T-cell (primary cell): ENCODE measurements at places on chromosomes 11 and 22. TPM values are rescaled to one million over a fixed set of nuclear protein-coding genes. Genes with fewer than 3 reads are reported as not detected.

DNA sequence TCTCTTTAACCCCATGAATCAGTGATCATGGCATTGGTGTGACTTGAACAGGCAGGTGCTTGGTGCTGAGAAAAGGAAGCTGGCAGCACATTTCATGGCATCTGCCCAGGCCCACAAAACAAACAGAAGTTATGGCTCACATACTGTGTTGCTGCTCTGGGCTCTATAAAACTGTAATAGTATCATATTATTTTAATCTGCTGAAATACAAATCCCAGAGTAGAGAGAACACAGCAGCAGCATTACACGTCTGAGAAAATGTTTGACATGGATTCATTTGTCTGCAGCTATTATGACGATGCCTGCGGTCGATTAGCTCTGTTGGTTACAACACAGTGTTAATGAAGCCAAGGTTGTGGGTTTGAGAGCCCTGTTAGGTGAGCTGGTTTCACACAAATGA lies 80.8 kb downstream of the ALX4 start:
- H3K4me3 ChIP-seq = no peak overlapping the region
- H3K27me3 ChIP-seq = no peaks in the 10 kb centered on the region
- H3K4me1 ChIP-seq = no peaks in the 10 kb centered on the region
- no peak for DNase-seq

DNA sequence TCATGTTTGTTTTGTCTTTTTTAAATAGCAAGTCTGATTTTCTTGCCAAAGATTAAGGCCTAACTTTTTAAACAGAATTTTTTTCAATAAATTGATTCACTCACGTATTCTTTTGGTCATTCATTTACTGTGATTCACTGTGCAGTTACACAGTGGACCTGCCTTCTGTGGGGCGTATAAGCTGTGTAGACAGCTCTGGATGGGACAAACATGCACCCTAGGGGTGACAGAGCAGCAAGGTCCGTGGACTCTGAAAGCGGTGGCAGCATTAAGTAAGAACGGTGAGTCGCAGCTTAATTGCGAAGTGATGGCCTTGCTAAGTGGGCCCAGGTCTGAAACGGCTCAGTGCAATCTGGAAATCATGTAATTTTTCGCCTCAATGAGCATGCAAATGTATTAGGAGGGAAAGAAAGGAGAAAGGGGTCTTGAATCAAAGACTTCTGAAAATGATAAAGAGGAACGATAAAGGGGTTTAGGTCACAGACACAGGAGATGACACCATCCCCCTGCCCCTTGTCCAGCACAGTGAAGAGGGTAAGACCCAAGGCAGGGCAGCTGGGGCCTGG lies 113.1 kb downstream of the SPATA19 start:
- H3K27me3 ChIP-seq = no peaks in the 10 kb centered on the region
- DNase-seq = no peak
- no peak overlapping the region for H3K4me3 ChIP-seq

- H3K4me3 ChIP-seq = no peak overlapping the region
- H3K4me1 ChIP-seq = peaks cover 100% of the 10 kb centered on the region
- H3K27ac ChIP-seq = peak overlapping the region; percentile 98
- H3K27me3 ChIP-seq = no peaks in the 10 kb centered on the region
- no peaks in the 10 kb centered on the region for H3K36me3 ChIP-seq
These were observed 30.9 kb downstream of the PTPRJ start for GRCh38 chr11:48011102-48011797.

DNA sequence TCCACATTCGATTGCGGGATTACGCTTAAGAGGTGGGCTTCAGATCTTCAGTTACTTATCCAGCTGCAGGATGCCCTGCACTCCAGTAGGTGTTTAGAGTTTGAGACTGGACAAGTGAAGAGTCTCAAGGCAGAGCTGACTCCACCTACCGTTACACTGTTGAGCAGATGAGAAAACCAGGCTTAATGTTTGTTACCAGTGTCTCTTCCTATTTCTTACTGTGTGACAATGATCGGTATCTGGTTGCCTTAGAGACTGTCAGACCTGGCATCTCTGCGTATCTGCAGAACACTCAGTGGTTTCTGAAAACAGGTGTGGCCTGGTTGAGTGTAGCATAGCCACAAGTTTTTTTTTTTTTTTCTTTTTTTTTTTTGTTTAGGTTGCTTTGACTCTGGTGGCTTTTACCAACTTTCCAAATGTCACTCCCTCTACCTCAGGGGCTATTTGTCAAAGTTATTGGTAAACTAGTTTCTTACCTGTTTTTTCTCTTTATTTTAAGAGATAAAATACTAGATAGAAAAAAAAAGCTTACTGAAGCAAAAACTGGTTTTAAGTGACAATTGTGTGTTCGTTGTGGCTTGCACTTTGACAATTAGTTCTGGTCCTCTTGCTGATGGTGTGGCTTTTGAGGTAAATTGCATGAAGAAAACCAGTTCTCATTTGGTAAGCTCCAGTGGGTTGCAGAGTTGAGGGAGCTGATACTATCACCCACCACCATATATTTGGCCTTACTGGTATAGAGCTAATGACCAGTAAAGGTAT lies 284.8 kb downstream of the ETS1 start:
- peak overlapping the region; percentile 99 for H3K27ac ChIP-seq
- H3K4me3 ChIP-seq = peak overlapping the region; percentile 60
- DNase-seq = peak; percentile 83

DNA sequence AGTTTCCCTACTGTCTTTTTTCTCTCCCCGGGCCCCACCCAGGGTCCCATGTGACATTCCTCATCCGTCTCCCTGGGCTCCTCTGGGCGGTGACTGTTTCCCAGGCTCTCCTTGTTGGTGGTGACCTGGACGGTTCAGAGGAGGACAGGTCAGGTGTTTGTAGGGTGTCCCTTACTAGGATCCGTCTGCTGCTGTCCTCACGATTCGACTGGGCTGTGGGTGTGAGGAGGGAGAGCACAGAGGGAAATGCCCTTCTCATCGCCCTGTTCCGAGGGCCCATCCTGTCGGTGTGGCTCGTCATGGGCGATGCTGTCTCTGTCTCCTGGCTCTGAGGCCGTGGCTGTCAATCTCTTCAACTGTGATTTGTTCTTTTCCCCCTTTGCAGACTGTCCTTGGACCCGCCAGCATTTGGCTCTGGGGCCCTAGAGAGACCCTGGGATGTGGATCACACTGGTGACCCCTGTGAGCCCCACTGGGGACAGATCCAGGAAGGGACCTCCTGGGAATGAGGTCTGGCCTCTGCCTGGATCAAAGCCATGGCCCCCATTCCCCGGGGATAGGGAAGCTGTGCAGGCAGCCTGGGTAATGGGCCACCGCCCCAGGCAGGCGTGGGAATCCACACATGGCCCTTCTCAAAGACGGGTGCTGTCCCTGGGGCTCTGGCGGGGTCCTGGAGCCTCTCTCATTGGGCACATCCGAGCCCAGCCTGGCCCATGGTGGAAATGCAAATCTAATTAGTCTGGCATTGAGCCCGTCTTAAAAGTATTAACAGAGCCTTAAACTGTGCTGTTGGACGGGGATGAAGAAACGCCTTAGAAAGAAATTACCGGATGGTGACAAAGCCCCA lies 46.8 kb upstream of the KCNQ1OT1 start:
- H3K4me3 ChIP-seq = no peak overlapping the region
- H3K36me3 ChIP-seq = no peaks in the 10 kb centered on the region
- H3K4me1 ChIP-seq = no peaks in the 10 kb centered on the region
- peaks cover 3% of the 10 kb centered on the region for H3K27me3 ChIP-seq
- DNase-seq = peak; percentile 1

DNA sequence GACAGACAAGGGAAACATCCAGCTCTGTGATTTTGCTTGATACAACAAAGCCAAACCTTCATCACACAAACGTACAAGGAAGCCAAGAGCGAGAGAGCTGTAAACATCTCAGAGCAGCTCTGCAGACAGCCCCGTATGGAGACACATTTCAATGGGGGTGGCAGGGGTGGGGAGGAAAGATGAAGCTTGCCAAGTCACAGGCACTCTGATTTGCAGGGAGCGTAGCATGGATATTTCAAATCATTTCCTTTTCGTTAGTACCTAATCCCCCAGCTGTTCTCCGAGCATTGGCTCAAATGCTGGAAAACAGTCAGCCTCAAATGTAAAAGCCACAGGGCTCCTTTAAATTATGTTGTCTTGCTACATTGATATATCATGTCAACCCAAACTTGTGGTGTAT lies 458.9 kb upstream of the CADM1 start:
- no peak overlapping the region for H3K27ac ChIP-seq
- H3K36me3 ChIP-seq = no peaks in the 10 kb centered on the region
- DNase-seq = no peak
- no peak overlapping the region for H3K4me3 ChIP-seq
- no peaks in the 10 kb centered on the region for H3K4me1 ChIP-seq

- H3K27ac ChIP-seq = no peak overlapping the region
- DNase-seq = no peak
- H3K27me3 ChIP-seq = peaks cover 15% of the 10 kb centered on the region
- H3K36me3 ChIP-seq = no peaks in the 10 kb centered on the region
- H3K4me1 ChIP-seq = no peaks in the 10 kb centered on the region
- no peak overlapping the region for H3K4me3 ChIP-seq
These were observed 118.3 kb downstream of the VPREB1 start for GRCh38 chr22:22362936-22363335.

The RBMXL2 gene
- total RNA-seq = not detected

The STARD10 gene
- total RNA-seq = 19.1 TPM

The CNTF gene
- total RNA-seq = 2.4 TPM

The FZD4 gene
- total RNA-seq = 0.20 TPM
